Nucleus accumbens (tissue), 56 donors: ENCODE measurements at places on chromosomes 3 and 15.

- DNase-seq: no peak
These were observed 213.0 kb downstream of the FMN1 start for GRCh38 chr15:32981536-32981935.

DNA sequence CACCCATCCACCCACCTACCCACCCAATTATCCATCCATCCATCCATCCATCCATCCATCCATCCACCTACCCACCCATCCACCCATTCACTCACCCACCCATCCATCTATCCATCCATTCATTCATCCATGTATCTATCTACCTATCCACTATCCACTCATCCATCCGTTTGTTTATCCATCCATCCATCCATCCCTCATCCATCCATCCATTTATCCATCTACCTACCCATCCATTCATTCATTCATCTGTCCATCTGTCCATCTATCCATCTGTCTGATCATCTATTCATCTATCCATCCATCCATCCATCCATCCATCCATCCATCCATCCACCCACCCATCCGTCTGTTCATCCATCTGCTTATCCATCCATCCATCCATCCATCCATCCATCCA is 65.7 kb downstream of the FBLN2 start:
- DNase-seq: no peak

- no peak for DNase-seq
These were observed 230.2 kb upstream of the EIF1B start for GRCh38 chr3:40079203-40079846.

DNA sequence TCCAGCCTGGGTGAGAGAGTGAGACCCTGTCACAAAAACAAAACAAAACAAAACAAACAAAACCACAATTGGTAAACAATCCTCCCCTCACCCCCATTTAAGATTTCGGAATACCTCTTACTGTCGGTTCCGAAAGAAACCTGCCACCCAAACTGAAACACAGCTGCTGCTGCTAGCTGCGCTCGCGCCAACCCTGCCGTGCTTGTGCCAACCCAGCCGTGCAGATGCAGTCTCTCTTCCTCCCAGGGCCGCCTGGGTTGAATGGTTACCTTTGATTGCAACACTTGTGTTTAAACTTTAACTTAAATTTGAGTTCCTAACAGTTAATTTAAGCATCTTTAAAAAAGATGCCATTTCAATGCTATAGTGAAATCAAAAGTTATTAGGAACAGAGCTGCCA is 28.5 kb upstream of the SPTBN5 start:
- no peak for DNase-seq

GRCh38 chr3:71128961-71129360 is 454.6 kb downstream of the FOXP1 start:
- no peak for DNase-seq

- DNase-seq: no peak
These were observed 10.0 kb downstream of the FAM98B start for GRCh38 chr15:38463893-38464292.

GRCh38 chr3:196810963-196811581 is 56.6 kb upstream of the SENP5 start:
- no peak for DNase-seq

DNA sequence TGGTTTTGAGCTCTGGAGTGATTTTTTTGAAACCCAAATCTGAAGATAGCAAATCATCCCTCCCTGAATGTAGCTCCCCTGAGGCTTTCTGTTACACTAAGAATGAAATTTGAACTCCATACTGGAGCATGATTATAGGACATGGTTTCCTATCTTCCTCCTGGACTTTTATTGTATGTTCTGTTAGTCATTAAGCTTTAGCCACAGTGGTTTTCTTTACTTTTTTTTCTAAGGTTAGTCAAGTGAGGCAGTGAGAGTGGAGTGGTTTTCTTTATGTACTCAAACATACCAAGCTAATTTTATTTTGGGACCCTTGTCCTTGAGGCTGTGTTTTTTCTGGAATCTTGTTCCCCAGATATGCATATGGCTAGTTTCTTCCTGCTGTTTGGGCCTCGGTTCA is 55.2 kb upstream of the FRMD4B start:
- no peak for DNase-seq

GRCh38 chr3:181700168-181701087 is 11.3 kb upstream of the SOX2 start:
- DNase-seq: peak; percentile 77

DNA sequence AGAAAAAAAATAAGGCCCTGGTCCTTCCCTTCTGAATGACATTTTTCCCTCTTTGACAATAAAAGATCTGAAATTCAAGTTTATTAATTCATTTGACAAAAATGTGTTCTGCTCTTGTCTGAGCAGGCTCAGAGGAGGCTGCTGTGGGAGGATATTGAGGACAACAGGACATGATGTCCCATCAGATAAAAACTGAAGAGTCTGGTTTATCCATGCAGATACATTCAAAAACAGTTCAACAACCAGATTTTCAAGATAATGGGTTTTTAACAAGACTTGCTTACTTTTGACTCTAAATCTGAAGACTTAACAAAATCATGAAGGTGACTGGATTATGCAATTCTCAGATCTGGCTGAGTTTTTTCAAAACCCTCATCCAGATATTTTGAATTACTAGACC is 36.9 kb upstream of the STRIT1 start:
- DNase-seq: no peak

- DNase-seq: no peak
These were observed 12.0 kb downstream of the C3orf22 start for GRCh38 chr3:126546549-126547239.

- DNase-seq: no peak
These were observed 679.2 kb downstream of the NTRK3 start for GRCh38 chr15:87577336-87577735.

DNA sequence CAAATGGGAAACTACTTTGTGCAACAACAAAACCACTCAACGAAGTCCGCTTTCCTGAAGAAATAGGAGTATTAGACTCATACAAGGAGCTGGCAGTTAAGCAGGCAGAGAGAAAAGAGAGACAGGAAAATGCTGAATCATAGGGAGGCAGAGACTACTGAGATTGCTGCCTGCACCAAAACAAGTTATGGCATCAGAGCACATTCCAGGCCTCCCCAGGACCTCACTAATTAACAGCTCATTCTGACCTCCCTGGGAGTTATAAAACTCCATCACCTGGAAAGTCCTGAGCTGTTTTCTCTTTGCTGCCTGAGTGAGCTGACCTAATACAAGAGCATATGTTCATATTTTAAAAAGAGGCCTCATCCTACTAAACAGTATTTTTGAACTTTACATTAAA is 741.0 kb downstream of the MCTP2 start:
- DNase-seq: no peak

DNA sequence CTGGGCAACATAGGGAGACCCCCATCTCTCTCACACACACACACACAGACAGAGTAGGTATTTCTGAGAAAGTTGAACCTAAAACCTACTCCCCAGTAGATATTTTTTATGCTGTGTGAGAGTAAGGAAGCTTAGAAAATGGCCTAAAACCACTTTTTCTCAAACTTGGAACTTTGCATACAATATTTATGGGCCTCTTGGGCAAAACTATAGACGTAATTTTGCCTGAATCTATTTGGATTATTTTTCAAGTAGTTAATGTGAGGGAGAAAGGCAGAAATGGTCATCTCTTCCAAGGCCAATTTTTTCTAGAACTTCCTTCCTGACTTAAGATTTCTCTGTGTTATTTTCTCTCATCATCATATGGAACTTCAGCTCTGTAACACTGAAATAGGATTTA is 81.7 kb downstream of the ZNF609 start:
- no peak for DNase-seq

DNA sequence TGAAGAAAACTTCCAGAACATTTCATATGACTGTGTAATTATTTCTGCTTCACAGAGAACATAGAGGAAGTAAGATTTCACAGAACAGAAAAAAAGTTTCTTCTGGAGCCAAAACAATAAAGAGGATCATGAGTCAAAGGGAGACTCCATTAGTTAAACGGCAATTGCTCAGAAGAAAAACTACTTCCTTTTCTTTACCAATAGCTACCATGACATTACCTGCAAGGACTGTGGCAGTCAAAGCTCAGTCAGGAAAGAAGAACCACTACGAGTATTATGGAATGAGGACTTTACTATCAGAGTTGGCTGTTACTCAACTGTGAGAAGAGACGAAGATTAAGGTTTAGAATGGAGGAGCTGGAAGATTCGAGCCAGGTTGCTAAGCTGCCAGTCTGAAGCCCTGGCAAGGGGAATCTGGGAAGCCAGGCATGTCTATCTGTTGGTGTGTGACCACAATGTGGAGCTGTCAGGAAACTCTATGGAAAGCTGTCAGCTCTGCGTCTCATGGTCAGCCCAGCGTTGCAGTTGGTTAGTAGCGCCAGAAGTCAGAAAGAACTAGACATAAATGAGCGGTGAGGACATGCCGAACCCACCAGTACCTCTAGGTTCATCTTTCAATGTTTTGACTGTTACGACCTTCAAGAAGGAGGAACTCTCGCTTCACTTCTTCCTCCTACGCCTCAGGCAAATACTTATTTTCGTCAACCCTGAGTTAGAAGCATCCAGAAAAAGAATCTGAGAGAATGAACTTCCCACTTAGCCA is 604.3 kb downstream of the FGF12 start:
- DNase-seq: no peak

DNA sequence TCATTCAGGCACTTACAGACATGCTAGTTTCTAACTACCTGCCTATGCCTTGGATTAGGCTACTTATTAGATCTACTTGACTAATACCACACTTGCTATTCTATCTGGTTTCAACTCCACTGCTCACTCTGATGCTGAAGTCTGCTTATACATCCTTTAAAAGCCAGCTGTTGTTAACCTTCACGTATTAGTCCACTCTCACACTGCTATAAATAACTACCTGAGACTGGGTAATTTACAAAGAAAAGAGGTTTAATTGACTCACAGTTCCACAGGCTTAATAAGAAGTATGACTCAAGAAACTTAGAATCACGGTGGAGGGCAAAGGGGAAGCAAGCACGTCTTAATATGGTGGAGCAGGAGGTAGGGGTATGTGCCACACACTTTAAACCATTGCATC is 47.7 kb upstream of the ANKRD28 start:
- no peak for DNase-seq

- DNase-seq: no peak
These were observed 794.7 kb upstream of the GBE1 start for GRCh38 chr3:82556113-82556512.

DNA sequence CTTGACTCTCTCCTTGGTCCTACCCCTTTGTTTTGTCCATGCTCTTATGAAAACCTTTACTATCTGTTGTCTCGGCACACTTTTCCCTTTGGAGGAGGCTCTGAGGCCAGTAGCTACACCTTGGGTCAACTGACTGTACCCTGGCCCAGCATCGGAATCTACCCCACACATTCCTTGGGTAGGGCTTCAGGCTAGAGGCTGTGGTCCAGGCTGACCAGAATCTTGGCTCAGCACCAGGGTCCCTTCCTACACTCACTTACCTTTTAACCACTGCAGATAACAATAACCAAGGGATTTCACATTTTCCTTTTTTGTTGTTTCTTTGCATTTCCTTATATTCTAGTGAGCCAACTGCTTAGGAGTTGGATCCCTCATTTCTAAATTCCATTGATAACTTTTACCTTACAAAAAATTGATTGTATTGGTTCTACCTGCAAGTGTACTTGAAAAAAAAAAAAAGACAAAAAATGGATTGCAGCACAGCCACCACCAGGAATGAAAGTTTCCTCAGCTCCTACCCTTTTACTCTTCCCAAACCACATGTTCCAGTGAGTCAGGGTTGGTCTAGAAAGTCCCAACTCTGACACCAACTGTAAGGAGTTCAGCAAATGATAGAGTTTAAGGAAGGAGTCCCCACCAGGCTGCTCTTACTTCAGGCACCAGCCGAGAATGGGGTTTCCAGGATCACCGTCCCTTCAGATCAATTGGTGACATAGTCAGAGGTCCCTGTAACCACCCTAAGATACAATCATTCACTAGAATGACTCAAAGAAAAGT is 95.6 kb downstream of the FBLN2 start:
- DNase-seq: no peak

DNA sequence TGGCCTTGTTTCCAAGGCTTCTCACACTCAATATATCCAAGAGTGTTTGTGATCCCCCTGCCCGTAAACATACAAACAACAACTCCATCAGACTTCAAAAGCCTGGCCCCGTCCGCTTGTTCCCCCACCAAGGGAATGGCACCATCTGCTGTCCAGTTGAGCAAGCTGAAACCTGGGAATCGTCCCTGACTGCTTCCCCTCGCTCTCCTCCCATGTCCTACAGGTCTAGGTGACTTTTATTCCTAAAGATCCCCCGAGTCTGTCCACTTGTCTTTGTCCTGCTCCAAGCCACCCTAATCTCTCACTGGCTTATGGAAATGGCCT is 27.9 kb upstream of the FAM174B start:
- DNase-seq: no peak

DNA sequence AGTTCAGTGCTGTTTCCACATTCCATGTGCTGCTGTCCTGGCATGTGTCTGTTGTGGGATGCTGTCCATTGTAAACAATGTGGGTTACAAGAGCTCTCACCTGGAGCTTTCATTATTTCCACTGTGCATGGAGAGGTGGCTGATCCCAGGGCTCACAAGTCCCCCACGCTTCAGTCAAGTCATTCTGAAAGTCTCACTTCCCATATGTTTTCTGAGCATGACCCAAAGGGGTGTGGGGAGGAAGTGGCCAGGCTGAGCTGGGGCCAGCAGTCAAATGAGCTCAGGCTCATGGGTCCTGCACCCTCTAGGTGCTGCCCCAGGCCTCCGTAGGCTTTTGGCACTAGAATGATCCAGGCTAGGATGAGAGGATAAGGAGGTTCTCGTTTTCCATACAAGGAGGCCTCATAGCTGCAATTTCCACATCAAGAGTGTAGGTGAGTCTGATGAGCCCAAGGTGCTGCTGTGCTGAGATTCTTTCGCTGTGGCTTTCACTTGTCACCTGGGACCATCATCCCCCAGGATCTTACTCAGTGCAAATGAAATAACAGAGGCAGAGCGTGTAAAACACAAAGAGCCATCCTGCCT is 22.0 kb downstream of the STARD5 start:
- no peak for DNase-seq

- no peak for DNase-seq
These were observed 4.1 kb downstream of the PLA2G4F start for GRCh38 chr15:42152196-42152920.

DNA sequence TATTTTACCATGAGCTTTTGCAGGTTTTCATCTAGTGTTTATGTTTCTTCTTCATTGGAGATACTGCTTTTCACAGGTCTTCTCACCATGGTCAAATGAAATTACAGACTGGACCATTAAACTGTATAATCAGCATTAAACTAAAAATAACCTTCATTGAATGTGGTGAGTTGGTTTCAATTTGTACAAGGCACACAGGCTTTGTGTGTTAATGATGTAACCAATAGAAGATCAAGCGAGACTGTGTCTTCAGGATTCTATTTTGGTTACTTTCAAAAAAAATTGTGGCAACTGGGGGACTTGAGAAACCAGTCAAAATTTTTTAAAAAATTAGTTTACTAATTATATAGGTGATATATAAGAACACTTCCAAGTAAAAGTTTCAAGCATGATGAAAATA is 54.3 kb upstream of the GCSAM start:
- DNase-seq: no peak

GRCh38 chr3:50515565-50516439 is 12.4 kb upstream of the CACNA2D2 start:
- no peak for DNase-seq

GRCh38 chr15:41730543-41730942 is 43.7 kb upstream of the MAPKBP1 start:
- DNase-seq: no peak
